Stimulated activated CD4-positive, alpha-beta T cell treated with anti-CD3 and anti-CD28 coated beads, Interleukin-12 subunit alpha, Interleukin-12 subunit beta, amount 100 ng/mL, for 24 hours (primary cell): ENCODE measurements at places on chromosomes 6 and 20.

DNA sequence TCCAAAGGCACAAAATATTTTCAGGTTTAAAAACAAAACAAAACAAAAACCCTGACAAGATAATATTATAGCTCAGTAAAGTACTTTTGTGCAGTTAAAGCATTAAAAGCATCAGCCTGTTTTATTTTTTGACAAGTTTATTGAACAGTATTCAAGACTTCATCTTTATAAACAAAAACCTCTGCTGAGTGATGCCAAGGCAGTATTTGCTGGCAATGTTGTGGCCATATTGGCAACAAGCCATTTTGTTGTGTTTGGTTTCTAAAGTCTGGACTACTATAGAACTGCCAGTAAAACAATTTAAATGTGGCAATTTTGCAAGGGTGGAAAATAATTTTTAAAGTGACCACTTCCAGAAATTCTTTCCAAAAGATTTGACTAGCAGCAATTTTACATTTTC lies 15.9 kb downstream of the CPNE1 start:
- DNase-seq, result no peak

GRCh38 chr20:44302026-44302669 lies 8.9 kb downstream of the FITM2 start:
- no peak for DNase-seq

GRCh38 chr6:125943528-125944433 lies 12.8 kb upstream of the HINT3 start:
- no peak for DNase-seq

GRCh38 chr20:906001-906520 lies 10.1 kb downstream of the ANGPT4 start:
- no peak for DNase-seq
